Heart right ventricle (tissue), 16 donors: ENCODE measurements at places on chromosomes 7 and 10. TPM values are rescaled to one million over a fixed set of nuclear protein-coding genes. Genes with fewer than 3 reads are reported as not detected.
A peak's percentile ranks its signal among the peaks of the same experiment; 100 is the strongest.

Gene SYT15
- 1.9 TPM for total RNA-seq

Gene DNAJC12
- total RNA-seq: 3.8 TPM

Gene GHRHR
- total RNA-seq: not detected

Gene HABP2
- total RNA-seq: not detected

Gene HYAL4
- not detected for total RNA-seq

Gene DGKI
- total RNA-seq: 1.2 TPM

Gene CCT6A
- 62.0 TPM for total RNA-seq

Gene FGFBP3
- total RNA-seq: 0.49 TPM

Gene TMEM213
- total RNA-seq: not detected

Gene ADAM22
- total RNA-seq: 1.2 TPM

Gene ENTPD7
- total RNA-seq: 2.7 TPM

Gene APBB1IP
- 5.3 TPM for total RNA-seq

- no peak for DNase-seq
Measured at GRCh38 chr10:56123247-56123646, 237.8 kb downstream of the ZWINT start.

DNA sequence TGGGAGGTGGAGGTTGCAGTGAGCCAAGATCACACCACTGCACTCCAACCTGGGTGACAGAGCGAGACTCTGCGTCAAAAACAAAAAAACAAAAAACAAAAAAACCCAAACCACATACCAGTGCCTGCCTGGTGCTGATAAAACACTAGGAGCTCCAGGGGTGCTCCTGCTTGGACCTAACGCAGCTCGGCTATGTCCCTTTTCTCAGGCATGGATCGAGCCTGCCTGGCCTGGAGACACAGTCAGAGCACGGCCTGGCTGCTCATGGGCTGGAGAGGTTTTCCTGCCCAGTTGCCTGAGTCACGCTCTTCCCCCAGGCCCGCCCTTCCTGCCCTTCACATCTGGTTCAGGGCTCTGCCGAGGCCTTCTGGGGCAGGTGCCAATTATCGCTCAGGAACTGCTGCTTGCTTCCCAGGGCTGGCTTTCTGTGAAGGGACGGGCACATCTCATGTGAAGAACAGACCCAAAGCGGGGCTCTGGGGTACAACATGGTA lies 12.6 kb upstream of the NPFFR1 start:
- peak; percentile 88 for DNase-seq

- peak; percentile 71 for DNase-seq
Measured at GRCh38 chr7:101956130-101956529, 138.7 kb downstream of the CUX1 start.

DNA sequence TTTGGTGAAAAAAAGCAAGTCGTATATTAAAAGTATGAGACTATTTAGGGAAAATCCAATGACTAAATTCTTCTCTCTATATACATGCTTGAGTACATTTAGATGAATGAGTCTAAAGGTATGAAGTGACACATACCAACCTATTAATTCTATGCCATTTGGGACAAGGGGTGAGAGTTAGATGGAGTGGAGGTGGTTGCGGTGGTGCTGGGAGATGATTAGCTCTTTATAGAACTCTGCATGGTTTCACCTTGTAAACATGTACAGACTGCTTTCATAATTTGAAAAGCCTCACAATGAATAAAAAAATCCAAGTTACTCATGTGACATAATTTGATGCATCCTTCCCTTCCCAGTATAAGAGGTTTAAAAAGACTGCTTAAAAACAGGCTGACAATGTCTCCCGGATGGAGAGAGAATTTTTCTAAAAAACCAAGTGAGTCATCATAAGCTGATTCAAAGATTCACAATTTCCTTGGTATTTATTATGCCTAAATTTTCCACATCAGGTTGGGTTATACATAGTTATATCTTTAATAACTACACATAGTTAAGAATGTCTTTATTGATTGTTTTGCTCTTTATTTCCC lies 572.8 kb downstream of the REEP3 start:
- DNase-seq: no peak

- no peak for DNase-seq
Measured at GRCh38 chr7:137747359-137748031, 99.3 kb downstream of the DGKI start.

- DNase-seq: no peak
Measured at GRCh38 chr10:114547056-114547455, 111.0 kb downstream of the ABLIM1 start.

- no peak for DNase-seq
Measured at GRCh38 chr7:156818133-156818532, 74.8 kb downstream of the LMBR1 start.

DNA sequence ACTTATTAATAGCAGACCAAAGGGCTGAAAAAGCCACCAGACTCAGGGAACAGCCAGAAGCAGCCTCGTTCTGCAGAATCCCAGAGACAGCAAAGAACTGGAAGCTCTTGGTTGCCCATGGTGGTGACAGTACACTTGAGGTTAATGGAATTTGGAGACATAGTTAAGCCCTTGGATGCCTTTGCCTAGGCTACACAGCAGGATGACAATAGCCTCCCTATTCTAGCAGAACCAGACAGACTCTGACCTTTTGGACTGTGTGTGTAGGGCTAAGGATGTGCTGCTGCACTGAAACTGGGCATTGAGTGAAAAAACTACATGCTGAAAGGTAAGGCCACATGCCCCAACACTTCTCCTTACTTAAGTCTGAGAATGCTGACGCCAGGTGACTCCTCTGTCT lies 22.7 kb downstream of the OTUD1 start:
- DNase-seq: no peak

DNA sequence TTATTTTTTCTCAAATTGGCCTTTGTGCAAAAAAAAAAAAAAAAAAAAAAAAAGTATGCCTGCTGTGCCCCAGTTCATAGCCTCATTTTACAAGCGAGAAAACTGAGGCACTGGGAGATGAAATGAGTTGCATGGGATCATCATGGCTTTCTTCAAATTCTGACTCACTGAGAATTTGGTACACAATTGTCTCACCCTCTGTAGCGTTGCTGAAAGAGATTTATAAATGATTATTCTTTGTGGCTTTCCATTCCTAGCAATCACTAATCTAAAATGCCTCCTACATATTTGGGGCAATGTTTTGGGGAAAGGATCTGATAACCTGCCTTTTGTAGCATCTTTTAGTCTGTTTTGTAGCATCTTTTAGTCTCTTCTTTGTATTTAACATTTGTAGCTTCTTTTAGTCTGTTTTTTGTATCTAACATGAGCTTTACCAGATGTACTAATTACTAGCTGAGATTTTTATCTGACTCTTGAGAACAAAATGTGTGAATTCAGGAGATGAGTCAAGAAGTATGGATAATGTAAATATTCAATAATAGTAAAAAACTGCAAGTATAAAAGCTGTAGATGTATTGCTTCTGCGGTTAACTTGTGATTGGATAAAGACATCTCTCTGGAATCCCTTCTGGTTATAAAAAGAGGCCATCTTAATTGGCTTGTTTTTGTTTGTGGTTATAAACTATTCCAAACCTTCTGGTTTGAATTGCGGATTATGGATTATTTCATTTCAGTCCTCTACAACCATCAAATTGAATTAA lies 161.4 kb downstream of the ARID5B start:
- no peak for DNase-seq

- DNase-seq: no peak
Measured at GRCh38 chr7:89826557-89826956, 327.7 kb upstream of the STEAP1 start.

- no peak for DNase-seq
Measured at GRCh38 chr7:149561072-149561471, 63.5 kb upstream of the ZNF746 start.

GRCh38 chr10:79410315-79411094 lies 34.9 kb downstream of the ZCCHC24 start:
- no peak for DNase-seq

GRCh38 chr7:17581301-17581700 lies 282.8 kb downstream of the AHR start:
- no peak for DNase-seq

- DNase-seq: peak; percentile 62
Measured at GRCh38 chr7:22561321-22561811, 61.4 kb upstream of the STEAP1B start.

- no peak for DNase-seq
Measured at GRCh38 chr7:37349979-37350590, 98.6 kb downstream of the ELMO1 start.

- DNase-seq: no peak
Measured at GRCh38 chr7:11591943-11592342, 240.1 kb downstream of the THSD7A start.

DNA sequence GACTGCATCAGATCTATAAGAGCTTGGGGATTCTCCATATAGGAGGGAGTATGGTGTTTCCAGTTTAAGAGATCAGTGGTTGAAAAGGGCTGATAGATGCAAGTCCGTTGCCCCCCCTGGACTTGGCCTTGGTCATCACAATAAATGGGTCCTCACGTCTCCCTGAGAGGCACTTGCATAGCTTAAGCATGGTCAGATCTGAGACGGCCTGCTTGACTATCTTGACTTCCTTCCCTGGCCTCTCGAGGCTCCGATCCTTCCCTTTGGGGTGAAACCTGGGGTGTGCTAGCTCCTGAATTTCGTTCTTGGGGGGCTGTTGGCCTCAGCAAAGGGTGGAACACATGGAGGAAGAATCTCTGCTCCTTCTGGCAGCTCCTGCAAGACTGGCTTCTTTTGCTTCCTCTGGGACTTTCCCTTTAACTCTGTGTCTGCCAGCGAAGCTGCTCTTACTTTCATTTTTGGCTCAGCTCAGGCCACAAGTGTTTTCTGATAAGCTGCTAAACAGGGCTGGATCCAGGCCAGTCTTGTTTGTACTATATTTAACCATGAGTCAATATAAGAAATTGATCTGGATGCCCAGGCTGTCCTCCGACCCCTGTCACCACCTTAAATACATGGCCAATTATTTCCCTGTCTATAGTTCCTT lies 11.2 kb upstream of the ZNF485 start:
- DNase-seq: no peak

GRCh38 chr10:26331371-26331770 lies 106.8 kb upstream of the APBB1IP start:
- no peak for DNase-seq

- no peak for DNase-seq
Measured at GRCh38 chr7:152354061-152354460, 81.7 kb downstream of the KMT2C start.

DNA sequence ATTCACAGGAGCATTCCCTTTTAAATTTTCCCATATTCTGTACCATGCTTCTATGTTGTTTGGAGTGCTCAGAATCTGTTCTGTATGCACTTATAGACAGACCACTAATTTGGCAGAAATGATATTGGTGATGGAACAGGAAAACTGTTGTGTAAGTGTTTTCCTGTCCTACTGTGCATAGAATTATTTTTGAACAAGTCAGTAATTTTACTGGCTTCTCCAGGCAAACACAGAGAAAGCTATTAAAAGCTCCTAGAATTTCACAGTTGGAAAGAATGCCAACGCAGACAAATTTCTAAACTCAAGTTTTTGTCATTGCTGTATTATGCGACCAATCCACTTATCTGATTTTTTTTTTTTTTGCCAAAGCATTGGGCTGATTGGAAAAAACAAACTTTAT lies 55.7 kb downstream of the ANKMY2 start:
- DNase-seq: no peak

DNA sequence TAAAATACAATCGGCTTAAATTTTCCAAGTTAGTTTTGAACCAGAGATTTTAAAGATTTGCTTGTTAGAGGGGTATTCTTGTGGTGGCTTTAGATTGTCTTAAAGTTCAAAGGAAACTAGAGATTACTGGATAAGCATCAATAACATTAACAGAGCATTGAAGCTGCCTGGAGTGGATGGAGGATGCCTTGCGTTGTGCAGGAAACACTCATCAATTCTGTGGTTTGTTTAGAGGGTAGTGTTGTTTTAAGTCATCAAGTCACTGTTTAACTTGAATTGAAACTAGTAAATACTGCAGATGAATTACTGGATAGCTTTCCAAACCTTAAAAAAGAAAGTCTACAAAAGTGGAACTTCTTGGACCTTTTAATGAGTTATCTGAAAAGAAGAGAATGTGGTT lies 218.6 kb downstream of the CELF2 start:
- DNase-seq: no peak

GRCh38 chr7:165661-166337 lies 26.6 kb upstream of the FAM20C start:
- no peak for DNase-seq

DNA sequence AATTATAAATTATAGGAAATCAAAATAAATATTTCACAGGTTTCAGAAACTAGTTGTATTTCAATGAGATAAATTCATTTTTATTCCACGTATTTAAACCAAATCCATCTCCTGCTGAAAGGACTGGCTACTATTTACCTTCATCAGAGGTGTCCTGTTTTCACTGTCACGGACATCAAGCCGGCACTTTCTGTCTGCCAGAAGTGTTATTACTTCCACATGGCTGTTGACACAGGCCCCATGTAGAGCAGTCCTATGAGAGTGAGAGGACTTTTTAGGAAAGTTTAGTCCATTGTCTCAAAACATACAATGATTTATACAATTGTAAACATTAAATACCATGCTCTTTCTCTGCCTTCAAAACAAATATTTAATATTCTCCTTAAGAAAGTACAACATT lies 100.4 kb upstream of the ACBD5 start:
- no peak for DNase-seq

DNA sequence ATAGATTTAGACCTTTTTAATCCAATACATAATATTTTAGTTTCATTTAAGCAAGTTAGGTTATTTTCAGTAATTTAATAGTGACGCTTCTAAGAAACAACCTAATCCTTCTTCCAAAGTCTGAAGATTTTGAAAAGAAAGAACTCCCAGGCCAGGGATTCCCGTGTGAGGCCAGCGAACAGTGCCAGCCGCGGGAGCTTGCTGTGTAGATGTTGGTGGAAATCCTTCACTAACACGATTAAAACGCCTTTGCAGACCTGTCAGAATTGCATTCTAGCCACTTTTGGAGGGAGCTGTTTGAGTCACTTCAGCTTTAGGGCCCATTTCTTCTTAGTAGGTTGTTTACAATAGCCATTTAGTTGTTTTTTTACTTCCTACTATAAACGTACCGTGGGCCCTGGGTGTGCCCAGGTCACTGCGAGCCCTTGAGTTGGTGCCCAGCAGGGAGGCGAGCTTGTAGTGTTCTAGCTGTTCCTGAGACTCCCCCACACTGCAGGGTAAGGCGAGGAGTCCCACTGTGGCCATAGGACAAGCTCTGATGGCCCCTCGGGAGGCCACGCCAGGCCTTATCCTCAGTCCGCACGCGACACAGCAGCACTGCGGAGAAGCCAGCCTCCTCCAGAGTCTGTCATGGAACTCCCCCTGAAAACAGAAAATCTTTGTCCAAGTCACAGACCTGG lies 32.3 kb downstream of the PPP2R2D start:
- no peak for DNase-seq
